ENCODE measurements at places on chromosomes 2 and 18. TPM values are rescaled to one million over a fixed set of nuclear protein-coding genes. Genes with fewer than 3 reads are reported as not detected.

GRCh38 chr2:98892871-98893270 lies 43.2 kb downstream of the CRACDL start:
- DNase-seq, result no peak

- no peak for DNase-seq
These were observed 1.7 kb downstream of the TUBB6 start for GRCh38 chr18:12309683-12310198.

GRCh38 chr2:224876522-224876921 lies 160.4 kb upstream of the CCDC195 start:
- no peak for DNase-seq

DNA sequence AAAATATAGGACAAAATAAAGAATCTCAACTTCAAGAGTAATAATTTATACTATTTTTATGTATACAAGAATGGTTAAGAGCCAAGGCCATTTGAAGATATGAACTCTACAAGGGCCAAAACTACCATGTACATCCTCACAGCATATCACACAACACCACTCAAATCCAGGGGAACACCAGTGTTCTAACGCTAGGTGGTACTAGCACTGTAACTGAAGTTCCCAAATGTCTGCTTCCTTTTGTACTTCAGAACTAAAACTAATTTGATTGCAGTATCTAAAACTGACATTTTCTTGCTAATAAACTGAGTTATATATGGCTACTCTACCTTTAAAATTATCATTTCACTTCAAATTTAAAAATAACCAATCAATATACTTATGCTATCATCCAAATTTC lies 47.0 kb downstream of the REV1 start:
- DNase-seq, result no peak

GRCh38 chr18:72849671-72850070 lies 18.1 kb downstream of the NETO1 start:
- no peak for DNase-seq

DNA sequence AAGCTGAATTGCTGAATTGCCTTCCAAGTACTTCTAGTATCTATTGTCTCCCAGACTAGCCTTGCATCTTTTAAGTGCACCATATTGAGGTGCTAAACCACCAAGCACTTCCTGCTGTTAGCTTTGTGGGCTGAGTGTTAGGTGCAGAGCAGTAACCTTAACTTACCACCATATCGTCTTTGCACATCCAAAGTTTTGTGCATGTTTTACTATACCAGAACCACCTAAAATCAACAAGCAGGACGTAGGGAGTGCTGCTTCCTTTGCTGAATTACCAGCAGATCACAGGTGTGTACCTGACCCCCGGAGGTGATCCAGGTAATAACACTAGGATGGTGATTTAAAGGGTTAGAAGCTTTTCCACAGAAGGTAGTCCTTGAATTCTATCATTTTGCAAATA lies 359.9 kb upstream of the HNRNPA3 start:
- peak; percentile 24 for DNase-seq

GRCh38 chr18:59664329-59664728 lies 32.9 kb downstream of the CCBE1 start:
- DNase-seq, result no peak

DNA sequence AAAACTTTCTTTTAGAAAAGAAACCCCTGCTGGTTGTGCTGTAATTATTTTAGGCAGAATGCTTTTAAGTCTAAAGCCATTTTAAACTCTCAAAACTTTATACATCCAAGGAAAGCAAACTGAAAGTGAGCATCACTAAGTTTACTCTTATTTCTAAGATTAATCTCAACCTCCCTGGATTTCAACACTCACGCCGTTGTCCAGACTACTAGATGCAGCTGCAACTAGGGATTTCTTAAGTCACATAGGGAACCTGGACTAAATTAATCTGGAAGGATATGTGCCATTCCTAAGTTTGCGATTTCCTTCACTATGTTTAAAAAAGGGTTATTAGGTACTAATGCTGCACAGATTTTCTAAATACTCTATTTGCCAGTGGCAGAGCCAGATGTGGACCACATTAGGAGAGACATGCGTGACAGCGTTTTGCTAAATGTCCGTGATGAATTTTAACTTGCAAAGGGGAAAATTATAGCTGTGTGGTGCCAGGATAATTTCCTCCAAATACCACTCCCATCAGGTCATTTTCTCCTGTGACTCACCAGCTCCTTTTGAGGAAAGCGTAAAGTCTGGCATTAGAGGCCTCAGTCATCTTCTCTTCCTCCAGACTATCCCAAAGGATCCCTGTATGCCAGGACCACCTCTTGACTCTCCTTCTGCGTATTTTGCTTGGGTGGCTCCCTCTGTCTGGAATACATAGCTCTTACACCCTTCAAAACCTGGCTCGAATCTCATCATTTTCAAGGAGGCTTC lies 143.7 kb downstream of the ATL2 start:
- no peak for DNase-seq

DNA sequence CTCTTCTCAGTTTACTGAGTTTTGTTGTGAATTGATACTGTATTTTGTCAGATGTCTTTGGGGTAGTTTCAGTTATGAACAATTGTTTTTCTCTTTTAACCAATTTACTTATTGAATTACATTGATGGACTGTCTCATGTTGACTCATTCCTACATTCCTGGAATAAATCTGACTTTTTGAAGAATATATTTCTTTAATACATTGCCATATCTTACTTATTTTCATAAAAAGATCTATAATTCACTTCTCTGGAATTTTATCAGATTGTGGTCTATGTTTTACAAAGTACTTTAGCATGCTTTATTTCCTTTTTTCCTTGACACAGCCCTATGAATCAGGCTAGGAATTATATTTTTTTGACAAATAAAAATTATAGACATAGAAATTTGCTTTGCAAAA lies 268.3 kb downstream of the PLCL1 start:
- no peak for DNase-seq

Gene SERPINB13
- total RNA-seq, result not detected

Gene GPAT2
- 36.2 TPM for total RNA-seq

Gene CENPA
- total RNA-seq, result 18.2 TPM

Gene CERKL
- total RNA-seq, result not detected

Gene GKN1
- total RNA-seq, result not detected

Gene BOLL
- total RNA-seq, result not detected

Gene GPR45
- not detected for total RNA-seq

Gene HOXD9
- total RNA-seq, result not detected

Gene DLX2
- 0.16 TPM for total RNA-seq

Gene SLC66A2
- 31.7 TPM for total RNA-seq

Gene PROKR1
- total RNA-seq, result 0.09 TPM

All from CD8-positive, alpha-beta memory T cell (primary cell).